ENCODE measurements at places on chromosomes 12 and 14.

DNA sequence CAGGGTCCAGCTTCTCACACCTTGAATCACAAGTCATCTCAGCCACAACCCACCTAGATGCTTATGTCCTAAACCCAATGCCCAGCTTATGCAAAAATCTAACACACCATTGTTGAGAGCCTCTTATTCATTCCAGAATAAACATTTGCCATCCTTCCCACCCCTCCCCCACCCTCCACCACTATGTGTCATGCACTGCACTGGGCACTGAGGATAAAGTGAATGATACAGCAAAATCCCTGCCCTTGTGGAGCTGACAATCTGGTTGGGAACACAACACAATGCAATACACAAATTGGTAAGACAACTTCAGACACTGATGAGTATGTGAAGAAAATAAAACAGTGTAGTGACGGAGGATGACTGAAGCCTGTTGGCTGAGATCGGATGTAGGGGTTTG, 1.4 kb upstream of the GLTP start:
- no peak for DNase-seq

GRCh38 chr12:127670294-127670693, 596.7 kb upstream of the TMEM132C start:
- no peak for DNase-seq

- no peak for DNase-seq
Observed at GRCh38 chr12:42690264-42690663, 100.7 kb upstream of the PRICKLE1 start.

GRCh38 chr12:3122841-3123678, 45.9 kb downstream of the TSPAN9 start:
- DNase-seq: no peak

DNA sequence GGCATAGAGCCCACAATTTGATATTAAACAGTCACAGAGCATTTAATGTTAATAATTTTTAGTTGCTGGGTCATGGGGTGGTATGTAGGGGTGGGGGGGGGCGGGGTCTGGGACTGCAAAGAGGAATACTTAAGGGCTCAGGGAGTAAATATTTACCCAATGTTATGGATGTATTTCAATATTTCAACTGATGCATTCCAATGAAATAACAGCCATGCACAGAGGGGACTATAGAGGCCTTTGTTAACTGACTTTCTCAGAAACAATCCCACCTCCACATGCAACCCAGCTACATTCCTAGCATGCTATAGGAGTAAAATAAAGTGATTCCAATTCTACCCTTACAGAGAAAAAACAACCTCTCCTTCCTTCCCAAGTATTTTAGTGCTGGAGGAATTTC, 7.9 kb upstream of the BBS10 start:
- DNase-seq: no peak

DNA sequence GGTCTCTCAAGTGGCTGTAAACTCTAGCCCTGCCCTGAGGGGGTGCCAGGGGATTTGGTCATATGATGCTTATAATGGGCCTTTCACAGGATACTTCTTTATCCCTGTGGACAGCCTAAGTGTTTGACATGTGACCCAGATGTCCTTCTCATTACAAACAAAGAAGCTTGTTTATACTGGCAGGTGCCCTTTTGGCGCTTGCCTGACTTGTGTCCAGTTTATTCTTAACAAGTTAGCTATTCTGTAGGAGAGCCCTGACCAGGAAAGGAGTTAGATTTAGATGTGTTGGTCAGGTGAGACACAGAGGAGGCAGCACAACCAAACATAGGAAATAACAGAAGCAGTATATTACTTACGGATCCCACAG, 51.9 kb downstream of the CCDC91 start:
- no peak for DNase-seq

DNA sequence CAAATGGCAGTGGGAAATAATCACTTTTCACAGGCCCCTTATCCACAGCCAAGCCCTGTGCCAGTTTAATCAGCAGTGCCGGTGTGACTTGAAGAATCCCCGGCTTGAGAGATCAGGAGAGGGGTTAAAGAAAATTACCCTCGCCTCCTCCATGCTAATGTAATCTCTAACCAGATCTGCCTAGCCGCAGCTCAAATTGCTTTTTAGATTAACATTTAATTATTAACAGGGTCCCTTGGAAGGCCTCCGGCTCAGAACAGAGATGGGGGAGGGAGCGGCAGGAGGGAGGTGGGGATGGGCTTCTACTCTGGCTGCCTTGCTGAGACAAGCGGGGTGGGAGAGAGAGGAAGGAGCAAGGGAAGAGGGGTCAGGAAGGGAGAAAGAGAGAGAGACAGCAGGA, 24.0 kb downstream of the FAM222A start:
- no peak for DNase-seq

- DNase-seq: no peak
Observed at GRCh38 chr12:34605510-34605887, 583.2 kb downstream of the ALG10 start.

DNA sequence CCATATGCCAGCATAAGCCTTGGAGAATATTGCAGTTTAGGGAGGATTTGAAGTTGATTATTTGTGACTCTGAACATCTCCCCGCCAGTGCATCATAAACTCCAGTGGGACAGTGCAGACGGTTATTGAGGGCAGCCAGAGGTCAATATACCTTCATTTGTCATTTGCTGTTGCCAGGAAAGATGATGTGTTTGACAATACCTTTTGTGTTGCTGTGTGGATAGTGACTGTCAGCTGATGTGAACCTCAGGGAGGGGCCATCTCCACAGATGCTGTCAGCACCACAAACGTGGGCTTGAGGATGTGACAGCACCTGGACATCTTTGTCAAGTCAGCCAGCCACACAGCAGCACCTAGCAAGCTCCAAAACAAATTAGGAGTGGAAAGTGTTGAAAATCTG, 11.5 kb downstream of the CCDC198 start:
- DNase-seq: no peak

GRCh38 chr14:102150083-102150482, 10.4 kb downstream of the WDR20 start:
- no peak for DNase-seq

- DNase-seq: no peak
Observed at GRCh38 chr14:71466946-71467345, 465.3 kb upstream of the RGS6 start.

GRCh38 chr14:68634332-68634731, 158.5 kb downstream of the ZFP36L1 start:
- DNase-seq: no peak

DNA sequence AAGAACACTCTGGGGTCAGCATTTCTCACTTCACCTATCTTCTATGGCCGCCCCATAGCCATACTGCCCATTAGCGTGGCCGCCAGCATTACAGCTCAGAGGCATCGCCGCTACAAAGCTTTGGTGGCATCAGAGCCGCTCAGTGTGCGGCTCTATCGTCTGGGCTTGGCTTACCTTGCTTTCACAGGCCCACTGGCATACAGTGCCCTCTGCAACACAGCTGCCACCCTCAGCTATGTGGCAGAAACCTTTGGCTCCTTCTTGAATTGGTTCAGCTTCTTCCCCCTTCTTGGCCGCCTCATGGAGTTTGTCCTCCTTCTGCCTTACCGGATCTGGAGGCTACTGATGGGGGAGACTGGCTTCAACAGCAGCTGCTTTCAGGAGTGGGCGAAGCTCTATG, 2.6 kb downstream of the DNAJC22 start:
- no peak for DNase-seq

GRCh38 chr14:32259368-32260013, 56.4 kb upstream of the RNU6-8 start:
- DNase-seq: no peak

DNA sequence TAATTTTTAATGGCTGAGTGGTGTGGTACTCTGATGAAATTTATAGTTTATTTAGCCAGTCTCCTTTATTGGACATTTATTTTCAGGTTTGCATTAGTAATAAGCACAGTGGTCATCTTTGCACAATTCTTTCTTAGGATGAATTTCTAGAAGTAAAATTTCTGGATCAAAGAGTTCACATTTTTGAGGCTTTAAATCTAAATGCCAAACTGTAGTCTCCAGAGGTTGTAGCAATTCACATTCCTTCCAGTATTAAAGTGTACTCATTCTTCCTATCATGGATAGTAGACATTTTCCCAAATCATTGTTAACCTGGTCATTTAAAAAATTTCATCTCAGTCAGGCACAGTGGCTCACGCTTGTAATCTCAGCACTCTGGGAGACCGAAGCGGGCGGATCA, 24.8 kb downstream of the SLC39A9 start:
- DNase-seq: no peak

DNA sequence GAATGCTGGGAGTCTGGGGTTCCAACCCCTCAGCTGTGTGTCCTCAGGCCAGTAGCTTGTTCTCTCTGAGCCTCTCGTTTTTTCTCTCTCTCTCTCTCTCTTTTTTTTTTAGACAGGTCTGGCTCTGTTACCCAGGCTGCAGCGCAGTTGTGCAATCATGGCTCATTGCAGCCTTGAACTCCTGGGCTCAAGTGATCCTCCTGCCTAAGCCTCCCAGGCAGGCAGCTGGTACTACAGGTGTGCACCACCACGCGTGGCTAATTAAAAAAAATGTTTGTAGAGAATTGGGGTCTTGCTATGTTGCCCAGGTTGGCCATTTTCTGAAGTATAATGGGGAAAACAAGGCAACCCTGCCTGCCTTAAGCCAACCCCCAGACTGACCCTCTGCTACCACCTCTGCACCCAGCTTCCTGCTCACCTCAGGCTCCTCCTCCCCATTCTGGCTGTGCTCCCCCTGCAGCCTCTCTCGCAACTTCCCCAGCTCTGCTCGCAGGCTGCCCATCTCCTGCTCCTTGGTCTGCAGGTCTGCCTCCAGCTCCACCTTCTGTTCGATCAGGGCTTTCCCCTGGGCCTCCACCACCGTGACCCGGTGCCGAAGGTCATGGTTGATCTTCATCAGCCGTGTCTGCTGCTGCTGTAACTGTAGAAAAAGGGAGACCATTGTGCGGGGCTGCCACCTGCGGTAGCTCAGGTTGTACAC, 35.2 kb downstream of the RILPL1 start:
- DNase-seq: no peak

GRCh38 chr12:4959381-4959780, 49.7 kb downstream of the KCNA1 start:
- no peak for DNase-seq

- no peak for DNase-seq
Observed at GRCh38 chr12:112734859-112735695, 56.5 kb upstream of the RPH3A start.

DNA sequence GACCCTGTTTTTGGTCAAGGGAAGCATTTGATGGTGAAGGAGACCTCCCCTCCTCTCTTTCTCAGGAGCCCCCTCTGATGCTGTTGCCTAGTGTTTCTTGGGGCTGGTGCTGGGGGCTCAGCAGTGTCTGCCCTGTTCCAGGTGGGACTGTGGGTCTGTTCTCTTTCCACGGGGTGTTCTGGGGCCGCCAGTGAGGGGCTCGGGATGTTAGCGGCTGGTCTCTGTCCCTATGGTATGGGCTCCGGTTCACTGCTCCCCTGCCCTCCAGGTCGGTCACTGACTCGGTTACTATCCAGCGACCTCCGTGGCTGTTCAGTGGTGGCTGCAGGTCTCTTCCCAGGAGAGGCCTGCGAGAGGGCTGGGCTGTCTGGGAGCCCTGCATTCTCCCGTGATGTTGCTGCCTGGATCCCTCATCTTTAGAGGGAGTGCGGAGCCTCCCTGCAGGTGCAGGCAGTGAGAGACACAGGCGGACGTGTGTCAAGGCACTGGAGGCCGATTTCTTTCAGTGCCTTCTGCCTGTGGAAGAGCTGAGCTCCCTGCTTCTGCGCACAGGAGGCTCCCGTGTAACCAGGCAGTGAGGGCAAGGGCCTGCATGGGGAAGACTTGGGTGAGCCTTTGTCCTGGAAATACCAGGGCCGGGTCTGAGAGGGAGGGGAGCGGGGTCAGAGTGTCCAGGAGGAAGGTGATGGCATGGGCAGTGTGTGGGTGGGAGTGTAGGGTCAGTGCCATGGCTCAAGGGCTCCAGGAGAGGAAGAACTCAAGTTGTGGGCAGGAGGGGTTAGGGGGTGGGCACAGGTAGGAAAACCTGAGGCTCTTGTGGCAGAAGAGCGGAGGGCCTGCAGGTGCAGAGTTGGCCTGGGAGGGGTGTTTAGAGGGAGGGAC, 362.6 kb downstream of the TMEM121 start:
- no peak for DNase-seq

DNA sequence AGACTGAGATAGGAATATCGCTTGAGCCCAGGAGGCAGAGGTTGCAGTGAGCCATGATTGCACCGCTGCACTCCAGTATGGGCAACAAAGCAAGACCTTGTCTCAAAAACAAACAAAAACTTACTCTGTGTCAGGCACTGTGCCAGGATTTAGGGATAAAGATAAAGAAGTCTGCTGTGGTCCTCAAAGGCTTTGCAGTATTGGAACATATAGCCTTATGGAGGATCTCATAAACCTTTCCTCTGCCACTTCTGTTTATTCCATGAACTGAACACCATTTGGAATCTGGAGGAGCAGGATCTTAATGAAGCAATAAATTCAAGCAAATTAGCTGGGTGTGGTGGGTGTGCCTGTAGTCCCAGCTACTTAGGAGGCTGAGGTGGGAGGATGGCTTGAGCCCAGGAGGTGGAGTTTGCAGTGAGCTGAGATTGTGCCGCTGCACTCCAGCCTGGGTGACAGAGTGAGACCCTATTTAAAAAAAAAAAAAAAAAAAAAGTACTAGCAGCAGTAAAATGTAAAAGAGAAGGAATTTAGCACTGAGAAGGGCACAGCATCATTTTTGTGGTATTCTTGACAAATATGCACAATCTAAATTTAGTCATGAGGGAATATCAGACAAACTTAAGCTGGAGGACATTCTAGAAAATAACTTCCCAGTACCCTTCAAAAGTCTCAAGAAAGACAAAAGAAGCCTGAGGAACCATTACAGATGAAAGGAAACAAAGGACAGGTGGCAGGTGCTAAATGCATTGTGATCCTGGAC, 27.1 kb downstream of the BMAL2 start:
- no peak for DNase-seq

DNA sequence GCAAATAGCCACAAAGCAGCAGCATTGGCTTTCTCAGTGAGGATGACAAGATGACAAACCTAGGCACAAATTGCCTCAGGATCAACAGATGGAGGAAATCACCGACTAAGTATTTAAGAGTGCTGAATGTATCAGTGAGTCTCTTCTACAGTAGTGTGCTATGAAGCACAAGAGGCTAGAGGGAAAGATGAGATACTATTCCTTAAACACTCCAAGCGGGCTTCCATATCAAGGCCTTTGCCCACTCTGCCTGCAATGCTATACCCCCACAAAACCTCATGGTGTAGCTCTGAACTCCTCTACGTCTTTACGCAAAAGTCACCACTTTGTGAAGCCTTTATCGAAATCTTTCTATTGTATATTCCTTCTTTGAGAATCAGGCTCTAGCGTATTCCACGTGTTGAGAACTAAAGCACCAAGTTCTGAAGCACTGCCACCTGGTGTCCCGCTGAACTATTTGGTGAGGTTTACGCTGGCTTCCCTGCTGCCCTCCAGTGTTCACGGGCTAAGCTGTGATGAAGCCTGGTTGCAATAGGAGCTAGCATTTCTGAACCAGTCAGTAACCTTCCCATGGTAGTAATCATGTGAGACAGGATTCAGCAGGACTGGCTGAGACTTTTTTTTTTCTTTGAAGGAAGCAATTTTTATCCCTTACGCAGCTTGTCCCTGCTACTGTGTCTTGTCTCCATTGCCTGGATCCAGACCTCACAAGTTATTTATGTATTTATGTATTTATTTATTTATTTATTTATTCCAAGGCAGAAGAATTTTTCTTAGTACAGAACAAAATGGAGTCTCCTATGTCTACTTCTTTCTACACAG, 426.5 kb upstream of the OR4E1 start:
- peak; percentile 53 for DNase-seq
